Left lobe of liver (tissue), 2 donors: ENCODE measurements at places on chromosomes 1 and 21.

- no peak for DNase-seq
These were observed 563.0 kb downstream of the NEGR1 start for GRCh38 chr1:71719330-71719729.

GRCh38 chr1:227757781-227758180 lies 22.5 kb downstream of the SNAP47 start:
- DNase-seq = no peak

DNA sequence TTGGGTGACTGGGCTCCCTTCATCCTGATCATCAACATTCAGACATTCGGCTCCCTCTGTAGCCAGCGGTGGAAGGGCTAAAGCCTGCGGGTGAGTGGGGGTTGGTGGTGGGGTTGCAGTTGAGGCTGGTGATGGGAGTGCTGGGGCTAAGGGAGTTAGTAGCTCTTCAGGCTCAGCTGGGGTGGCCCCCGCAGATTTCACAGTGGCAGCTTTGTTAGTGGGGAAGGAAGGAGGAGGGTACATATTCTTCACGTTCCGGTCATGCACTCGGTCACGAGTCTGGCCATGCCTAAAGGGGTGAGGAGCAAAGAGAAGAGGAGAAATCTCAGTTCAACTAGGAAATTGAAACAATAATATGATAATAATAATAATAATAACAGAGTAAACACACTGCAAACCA lies 6.8 kb downstream of the PSMB4 start:
- no peak for DNase-seq

- DNase-seq = no peak
These were observed 50.9 kb downstream of the SH3BGR start for GRCh38 chr21:39502631-39503030.

GRCh38 chr1:29243871-29244200 lies 7.5 kb downstream of the PTPRU start:
- DNase-seq = no peak

DNA sequence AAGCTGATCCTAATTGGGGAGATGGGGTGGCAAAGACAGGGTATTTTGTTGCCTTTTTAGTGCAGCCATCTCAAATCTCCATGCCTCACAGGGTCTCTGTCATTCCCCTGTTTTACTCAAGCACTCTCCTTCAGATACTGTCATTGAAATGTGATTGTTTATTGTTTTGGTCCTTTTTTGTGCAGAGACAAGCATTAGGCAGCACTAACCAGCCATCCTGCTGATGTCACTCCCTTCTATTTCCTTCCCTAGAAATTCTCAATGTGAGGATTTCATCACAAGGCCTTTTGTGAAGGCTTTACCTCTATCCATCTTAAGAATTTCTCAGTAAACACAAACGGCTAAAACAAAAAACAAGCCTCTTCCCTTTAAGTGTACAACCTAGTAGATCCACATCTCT lies 34.7 kb downstream of the OR10J5 start:
- no peak for DNase-seq

- no peak for DNase-seq
These were observed 2.6 kb upstream of the MAPKAPK2 start for GRCh38 chr1:206682111-206682510.

DNA sequence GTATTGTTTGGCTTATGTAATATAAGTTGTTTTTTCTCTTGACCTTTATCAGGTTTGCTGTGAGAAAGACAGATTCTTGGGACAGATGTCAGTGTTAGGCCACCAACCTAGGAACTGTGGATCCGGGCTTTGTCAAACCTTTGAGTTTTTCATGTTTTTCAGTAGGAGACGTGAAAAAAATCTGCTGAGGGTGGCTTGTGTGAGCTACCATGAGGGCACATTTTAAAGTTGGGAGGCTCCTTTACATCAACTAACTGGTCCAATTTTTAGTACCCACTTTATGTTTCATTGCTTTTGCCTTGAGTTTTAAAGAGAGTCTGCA lies 801 bp downstream of the RPS6KC1 start:
- DNase-seq = no peak

GRCh38 chr21:46289655-46290179 lies 3.6 kb downstream of the YBEY start:
- DNase-seq = no peak

GRCh38 chr1:221013691-221014660 lies 134.7 kb downstream of the HLX start:
- no peak for DNase-seq

GRCh38 chr1:106249365-106249764 lies 807.1 kb upstream of the PRMT6 start:
- DNase-seq = no peak
